ENCODE measurements at places on chromosomes 12 and 14.

- no peak for DNase-seq
Observed at GRCh38 chr12:32233568-32233967, 126.9 kb downstream of the BICD1 start.

DNA sequence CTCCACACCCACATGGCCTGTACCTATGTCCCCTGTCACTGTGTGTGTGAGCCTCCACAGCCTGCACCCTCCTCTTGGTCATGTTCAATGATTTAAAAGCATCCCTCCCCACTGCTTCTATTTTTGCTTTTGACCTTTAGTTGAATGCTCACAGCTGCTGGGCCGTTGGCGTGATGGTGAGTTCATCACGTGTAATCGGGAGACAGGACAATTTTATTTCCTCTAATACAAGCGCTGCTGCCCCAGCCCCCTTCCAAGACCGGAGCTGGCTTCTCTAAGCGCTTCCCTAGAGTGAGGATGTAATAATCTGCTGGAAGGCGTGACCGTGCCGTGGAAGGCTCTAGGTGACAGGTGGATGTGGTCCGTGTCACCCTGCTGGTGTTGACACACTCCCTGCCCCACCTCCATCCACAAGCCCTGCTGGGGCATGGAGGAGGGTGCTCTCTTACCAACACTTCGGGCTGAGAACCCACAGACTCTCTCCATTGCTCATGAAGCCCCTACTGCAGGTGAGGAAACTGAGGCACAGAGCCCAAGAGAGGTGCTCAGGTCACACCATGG lies 25.4 kb downstream of the CCDC85C start:
- no peak for DNase-seq

DNA sequence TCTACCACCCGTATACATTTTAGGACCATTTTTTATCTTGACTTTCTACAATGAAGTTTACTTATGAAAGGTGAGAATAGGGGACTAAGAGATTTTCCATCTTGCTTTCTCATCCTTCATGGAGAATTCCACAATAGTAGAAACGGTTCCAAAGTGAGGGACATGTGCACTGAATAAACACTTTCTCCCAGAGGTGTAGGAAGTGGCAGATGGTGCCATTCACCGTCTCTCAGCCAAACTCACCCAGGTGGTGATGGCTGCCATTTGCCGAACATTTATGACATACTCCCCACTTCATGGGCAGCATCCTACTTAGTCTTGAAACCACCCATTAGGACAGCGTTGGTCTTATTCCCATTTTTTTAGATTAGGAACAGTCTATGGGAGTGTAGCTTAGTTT lies 540.5 kb downstream of the DIO2 start:
- DNase-seq: no peak

GRCh38 chr14:50095895-50096294 lies 20.5 kb downstream of the VCPKMT start:
- no peak for DNase-seq

- DNase-seq: no peak
Observed at GRCh38 chr12:85280165-85280983, at the start of gene ALX1. TSS of gene ALX1 (plus strand) at chr12:85280220. CDS start at chr12:85280262, 42 bp downstream.

DNA sequence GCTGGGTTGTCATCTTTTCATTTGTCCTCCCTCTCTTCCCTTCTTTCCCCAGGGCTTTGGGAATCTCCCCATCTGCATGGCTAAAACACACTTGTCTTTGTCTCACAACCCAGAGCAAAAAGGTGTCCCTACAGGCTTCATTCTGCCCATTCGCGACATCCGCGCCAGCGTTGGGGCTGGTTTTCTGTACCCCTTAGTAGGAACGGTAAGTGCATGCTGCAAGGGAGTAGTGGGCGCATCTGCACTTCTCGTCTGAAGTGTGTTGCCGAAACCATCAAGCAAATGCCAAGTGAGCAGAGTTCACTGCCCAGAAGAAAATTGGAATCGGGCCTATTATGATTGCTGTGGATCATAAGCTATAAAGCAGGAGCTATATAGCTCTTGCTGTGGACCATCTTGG lies 10.6 kb upstream of the AKAP5 start:
- no peak for DNase-seq

DNA sequence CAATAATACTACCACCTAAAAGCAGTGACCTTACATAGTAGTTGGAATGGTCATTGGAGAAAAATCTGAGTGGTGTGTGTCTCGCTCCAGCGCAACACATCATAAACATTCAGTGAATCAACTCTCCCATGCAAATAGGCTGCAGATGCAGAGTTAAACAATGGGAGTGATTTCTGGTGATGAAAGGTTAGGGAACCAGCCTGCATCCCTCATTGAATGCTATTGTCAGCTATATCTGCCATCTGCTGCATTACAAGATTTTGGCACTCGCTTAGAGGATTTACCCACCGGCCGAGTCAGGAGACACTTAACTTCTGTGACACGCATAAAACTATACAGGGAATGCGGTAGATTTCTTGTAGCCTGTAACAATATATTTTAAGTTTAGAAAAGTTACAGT lies 900.9 kb downstream of the FLRT2 start:
- no peak for DNase-seq

DNA sequence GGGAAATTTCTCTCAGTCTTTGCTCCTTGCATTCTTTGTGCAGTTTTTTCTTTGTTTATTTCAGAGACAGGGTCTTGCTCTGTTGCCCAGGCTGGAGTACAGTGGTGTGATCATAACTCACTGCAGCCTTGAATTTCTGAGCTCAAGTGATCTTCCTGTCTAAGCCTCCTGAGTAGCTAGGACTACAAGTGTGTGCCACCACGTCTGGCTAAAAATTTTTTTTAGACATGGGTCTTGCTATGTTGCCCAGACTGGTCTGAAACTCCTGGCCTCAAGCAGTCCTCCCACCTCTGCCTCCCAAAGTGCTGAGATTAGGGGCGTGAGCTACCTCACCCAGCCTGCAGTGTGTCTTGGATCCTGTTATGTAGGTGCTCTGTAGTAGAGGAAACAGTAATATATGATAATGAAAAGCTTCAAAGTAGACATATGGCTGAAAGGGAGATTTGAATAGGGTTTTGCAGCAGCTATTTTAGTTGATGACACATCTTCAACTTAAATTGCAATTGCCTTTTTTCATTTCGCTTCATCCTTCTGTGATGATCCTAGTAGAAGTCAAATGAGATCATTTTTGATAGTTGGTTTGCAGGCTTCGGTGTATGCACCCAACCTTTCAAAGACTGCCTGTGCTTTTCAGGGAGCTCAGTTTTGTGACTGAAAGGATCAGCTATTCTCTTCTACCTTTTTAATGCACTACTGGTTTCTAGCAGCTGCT lies 75.4 kb downstream of the FUT8 start:
- DNase-seq: no peak

Measured in activated CD4-positive, alpha-beta memory T cell treated with anti-CD3 and anti-CD28 coated beads for 36 hours (primary cell).